ENCODE measurements at places on chromosomes 6 and 20.

- no peak for DNase-seq
These were observed 20.4 kb downstream of the SNPH start for GRCh38 chr20:1286267-1287024.

DNA sequence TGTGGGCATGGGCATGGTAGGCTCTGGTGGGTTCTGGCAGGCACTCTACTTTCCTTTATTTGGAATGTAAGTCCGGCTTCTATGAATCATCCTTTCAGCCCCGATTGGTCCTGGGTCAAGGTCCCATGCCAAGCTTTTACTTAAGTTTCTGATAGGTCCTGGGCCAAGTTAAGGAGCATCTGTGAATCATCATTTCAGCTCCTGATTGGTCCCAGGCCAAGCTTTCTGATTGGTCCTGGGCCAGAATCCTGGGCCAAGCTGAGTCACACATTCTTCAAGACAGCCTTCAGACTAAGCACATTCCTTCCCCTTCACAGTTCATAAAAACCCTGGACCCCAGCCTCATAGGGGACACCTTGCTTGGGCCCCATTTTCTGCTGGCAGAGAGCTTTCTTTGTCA is 231.0 kb upstream of the EYS start:
- no peak for DNase-seq

DNA sequence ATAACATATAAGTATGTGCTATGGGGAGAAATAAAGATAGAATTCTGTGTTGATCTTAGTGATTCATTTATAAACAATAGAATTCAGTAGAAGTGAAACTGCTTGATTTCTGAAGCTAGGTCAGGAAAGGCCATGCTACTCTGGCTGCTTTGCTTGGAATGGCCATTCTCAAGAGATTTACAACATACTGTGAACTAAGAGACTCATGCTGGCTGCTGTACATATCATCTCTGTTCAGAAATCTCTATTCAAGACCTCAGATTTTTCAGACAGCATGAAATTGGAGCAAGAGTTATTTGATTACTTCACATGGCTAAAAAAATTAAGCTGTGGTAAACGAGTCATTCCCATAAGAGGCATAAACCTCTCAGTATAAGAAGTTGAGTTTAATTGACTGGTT is 662.6 kb downstream of the BCKDHB start:
- no peak for DNase-seq

- DNase-seq: no peak
These were observed 45.3 kb downstream of the PDSS2 start for GRCh38 chr6:107413966-107414645.

GRCh38 chr6:12071064-12071615 is 59.0 kb downstream of the HIVEP1 start:
- peak; percentile 83 for DNase-seq

GRCh38 chr20:57698116-57698866 is 11.5 kb downstream of the PMEPA1 start:
- DNase-seq: no peak

GRCh38 chr6:107132330-107132954 is 17.1 kb upstream of the BEND3 start:
- DNase-seq: peak; percentile 65

GRCh38 chr6:93266116-93266817 is 153.1 kb downstream of the EPHA7 start:
- DNase-seq: no peak

DNA sequence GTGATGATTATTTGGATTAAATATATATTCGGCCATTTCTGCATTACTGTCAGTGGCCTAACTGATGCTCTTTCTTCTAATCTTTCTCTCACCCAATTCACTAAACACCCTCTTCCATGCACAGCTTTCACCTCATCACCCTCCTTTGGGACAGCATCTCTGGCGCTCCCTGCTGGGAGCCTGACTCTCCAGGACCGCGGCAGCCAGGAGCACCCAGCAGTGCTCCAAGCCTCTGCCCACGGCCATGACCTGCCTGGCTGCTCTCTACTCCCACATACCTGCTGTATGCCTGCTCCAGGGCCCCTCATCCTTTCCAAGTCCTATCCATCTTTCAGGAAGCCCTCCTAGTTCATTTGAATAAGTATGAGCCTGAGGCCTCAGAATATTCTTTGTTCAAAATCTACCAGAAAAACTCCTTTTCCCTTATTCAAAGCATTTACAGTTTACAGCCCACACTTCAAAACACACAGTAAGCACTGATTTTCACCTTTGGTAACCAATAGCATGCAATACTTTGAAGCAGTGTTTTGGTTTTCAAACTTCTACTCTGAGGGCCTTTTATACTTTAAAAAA is 15.2 kb downstream of the CTCFL start:
- DNase-seq: no peak

DNA sequence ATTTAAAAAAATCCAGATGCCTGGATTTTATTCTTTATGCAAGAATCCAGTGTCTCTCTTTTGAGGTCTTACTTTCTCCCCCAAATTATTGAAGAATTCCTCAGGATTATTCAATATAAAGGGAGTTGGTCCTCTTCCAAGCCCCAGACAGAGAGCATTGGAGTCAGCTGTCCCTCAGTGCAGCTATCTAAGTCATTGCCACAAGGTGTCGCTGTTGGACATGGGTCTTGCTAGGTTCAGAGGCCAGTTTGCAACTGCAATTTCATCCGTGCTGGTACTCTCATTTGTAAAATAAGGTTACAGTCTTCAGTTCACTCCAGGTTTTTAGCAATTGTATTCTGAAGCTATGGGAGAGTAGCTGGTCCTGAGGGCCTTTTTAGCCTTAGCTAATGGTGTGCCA is 27.8 kb downstream of the CCN2 start:
- DNase-seq: peak; percentile 80

GRCh38 chr6:45422503-45423110 is 44.9 kb upstream of the SUPT3H start:
- peak; percentile 69 for DNase-seq

GRCh38 chr20:50547964-50548363 is 37.8 kb downstream of the PTPN1 start:
- DNase-seq: no peak

DNA sequence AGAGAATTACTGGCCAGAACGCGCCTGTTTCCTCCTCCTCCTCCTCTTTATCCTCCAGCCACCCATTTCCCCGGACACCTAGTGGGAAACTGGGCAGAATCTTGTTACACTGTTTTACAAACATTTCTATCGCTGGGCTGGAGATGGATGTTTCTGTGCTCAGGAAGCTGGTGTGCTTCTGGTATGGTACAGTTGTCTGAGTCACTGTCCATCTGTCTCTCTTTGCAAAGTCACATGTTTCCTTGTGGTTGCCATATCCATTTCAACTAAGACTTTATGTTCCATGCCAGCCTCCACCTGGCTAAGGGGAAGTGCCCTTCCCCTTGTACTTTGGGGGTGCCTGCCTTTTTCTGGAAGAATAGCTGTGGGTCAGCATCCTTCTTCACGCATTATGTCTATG is 52.9 kb upstream of the SLC22A16 start:
- peak; percentile 28 for DNase-seq

DNA sequence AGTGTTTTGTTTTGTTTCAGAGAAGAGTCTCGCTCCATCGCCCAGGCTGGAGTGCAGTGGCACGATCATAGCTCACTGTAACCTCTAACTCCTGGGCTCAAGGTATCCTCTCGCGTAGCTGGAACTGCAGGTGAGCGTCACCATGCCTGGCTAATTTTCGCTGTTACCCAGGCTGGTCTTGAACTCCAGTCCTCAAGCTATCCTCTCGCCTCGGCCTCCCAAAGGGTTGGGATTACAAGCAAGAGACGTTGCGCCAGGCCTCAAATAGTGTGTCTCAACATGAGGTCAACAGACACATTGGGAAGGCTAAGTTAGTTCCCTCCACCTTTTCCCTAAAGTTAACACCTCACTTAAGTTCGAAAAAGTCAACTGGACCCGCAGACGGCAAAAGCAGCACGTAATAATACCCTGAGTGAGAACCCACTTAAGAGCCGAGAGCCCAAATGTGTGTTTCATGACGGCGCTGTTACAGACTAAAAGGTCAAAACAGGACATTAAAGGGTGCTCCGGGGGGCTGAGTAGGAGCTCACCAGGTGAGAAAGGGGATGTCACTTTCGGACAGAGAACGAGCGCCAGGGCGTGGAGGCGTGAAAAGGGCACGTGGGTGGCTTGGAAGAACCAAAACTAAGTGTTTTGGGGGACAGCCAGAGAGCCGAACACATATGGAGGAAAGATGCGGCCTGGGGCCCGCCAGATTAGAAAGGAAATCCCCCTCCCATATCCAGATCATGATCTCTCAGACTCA is 499 bp downstream of the TTI1 start:
- DNase-seq: peak; percentile 83

DNA sequence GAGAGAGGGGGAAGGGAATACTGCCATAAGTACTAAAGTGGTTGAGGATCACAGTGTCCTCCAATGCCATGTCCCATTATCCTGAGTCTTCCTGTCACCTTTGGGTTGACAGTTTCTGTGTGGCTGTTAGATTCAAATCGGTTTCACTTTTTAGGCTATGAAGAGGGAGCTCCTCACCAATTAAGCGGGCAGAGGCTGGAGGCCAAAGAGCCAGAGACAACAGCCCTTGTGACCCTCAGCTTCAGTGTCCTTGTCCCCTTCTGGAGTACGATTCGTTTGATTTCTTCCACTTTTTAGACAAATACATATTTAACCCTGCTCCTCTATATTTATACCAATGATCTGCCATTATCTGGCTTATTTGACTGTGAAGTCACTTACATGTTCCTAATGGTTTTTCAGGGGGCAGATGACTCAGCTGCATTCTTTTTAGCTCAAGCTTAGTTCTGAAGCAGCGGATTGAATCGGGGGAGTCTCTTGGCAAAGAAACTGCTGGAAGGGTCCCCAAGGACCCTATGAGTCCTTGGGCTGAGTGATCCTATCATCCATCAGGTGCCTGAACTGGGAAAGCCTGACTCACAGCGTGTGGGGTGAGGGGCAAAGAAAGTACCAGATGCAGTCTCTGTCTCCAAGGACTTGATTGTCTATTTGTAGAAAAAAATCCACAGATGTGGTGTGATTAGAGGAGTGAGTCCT is 18.2 kb downstream of the FERMT1 start:
- no peak for DNase-seq

DNA sequence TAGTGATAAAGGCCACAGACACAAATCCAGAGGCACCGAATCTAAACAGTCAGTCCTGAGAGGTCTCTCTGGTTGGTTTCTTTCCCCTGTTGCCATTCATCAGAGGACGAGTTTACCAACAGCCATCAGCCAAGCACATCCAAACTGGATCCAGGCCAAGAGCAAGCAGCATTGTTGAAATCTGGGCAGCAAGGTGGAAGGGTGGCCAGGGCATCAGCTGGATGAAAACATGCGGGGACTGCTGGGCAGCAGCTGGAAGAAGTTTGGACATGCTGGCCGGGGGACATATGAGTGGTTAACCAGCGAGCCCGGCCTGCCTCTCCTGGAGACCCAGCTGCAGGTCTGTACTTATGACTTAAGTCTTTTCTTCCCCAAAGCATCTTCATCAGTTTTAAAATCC is at the start of gene SMIM28:
SMIM28 (plus strand) TSS at position 62 of the 400 bp plus-strand sequence; CDS start at position 230, 168 bp downstream.
- no peak for DNase-seq

DNA sequence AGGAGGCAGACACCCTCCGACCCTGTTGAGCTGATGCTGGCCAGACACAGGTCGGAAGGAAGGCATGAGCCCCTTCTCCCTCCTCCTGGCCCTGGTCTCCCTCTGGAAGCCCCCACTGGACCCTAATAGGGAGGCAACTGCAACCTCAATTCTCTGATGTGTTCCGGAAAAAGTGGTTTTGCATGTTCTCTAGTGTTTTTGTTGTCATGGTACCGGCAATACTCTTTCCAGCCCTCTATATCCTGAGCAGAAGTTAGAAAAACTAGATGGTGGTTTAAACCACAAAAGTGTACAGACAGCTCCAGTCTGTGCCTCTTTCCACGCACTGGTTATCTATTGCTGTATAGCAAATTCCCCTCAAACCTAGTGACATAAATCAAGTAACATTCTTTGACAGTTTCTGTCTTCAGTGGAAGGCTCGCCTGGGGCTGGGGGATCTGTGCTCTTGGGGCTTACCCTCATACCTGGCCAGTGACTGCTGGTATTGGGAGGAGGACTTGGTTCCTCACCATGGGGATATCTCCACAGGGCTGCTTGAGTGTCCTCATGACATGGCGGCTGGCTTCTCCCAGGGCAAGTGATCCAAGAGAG is 37.0 kb downstream of the SYTL3 start:
- DNase-seq: no peak

- DNase-seq: no peak
These were observed 18.5 kb downstream of the SLC22A2 start for GRCh38 chr6:160239929-160240690.

DNA sequence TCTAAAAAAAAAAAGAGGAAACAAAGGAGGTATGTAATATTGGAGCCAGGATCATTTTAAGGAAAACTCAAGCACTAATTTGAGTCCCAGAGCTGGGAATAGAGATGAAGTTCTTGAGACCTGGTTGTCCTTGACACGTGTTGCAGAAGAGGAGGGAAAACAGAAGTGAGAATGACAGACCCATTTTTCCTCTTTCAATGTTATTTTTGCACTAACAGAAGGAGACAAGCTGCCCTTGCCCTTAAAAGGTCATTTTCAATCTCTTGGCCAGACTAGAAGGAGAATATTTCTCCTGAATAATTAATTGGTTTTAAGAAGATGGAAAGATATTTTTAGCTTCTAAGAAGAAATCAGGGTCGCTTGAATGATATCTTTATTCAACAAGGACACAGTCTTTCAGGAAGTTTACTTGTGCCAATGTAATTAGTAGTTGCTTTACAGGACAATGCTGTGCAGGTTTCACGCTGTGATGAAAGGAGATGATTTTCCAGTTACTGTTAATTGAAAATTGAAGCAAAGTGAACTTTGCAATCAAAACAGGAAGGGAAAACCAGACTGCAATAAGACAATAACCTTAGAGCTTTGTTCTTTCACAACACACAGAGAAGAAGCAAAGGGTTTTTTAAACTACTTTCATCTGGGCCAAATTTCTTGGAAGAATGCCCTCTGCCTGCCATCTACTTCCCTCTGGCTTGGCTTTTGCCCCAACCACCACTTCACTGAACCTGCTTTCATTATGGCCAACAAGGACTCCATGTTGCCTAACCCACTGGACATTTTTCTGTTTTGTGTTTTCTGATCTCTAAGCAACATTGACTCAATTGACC is 107.8 kb upstream of the SHLD1 start:
- DNase-seq: no peak

GRCh38 chr20:45985573-45985972 is 13.6 kb upstream of the ZNF335 start:
- DNase-seq: peak; percentile 47

DNA sequence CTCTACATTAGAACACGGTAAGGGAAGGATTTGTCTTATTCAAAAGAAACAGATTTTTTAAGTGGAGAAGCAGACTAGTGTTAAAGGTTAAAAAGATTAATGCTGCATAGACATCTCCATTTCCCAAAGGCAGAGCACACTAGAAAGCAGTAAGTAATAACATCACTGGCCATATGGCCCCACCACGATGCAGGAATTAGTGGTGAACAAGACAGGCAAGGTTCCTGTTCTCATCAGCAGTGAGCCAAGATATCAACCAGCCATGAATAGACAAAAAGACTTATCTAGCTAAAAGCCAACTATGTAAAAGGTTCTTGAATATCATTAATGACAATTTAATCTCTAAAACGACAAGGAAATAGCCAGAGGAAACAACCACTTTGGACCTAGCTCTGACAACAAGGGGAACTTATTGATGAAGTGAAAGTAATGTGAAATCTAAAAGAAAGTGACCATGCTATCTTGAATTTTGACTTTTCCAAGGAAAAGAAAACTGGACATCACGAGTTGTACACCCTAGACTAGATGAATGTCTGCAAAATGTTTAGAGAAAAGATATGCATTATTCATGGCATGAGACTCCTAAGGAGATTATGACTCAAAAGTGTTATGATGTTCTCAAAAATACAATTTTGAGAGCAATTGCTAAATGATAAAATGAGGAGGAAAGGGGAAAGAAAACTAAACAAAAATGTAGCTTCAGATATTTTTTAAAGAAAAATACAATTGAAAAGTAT is 157.9 kb upstream of the STXBP5 start:
- DNase-seq: no peak
